ENCODE measurements at places on chromosomes 4 and X. TPM values are rescaled to one million over a fixed set of nuclear protein-coding genes. Genes with fewer than 3 reads are reported as not detected.

DNA sequence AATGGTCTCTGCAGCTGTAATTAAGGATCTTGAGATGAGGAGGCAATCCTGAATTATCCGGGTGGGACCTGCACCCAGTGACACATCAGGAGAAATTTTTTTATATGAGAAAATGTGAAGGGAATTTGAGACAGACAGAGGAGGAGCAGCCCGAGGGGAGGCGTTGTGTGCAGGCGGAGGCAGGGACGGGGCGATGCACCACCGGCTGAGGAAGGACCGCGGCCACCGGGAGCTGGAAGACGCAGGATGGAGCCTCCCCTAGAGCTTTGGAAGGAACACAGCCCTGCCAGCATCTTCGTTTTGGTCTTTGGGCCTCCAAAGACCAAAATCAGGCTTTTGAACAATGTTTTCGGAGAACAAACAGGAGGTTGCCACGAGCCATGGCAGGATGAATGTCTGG, 85.0 kb upstream of the ADRA2C start:
- DNase-seq, result peak; percentile 5

DNA sequence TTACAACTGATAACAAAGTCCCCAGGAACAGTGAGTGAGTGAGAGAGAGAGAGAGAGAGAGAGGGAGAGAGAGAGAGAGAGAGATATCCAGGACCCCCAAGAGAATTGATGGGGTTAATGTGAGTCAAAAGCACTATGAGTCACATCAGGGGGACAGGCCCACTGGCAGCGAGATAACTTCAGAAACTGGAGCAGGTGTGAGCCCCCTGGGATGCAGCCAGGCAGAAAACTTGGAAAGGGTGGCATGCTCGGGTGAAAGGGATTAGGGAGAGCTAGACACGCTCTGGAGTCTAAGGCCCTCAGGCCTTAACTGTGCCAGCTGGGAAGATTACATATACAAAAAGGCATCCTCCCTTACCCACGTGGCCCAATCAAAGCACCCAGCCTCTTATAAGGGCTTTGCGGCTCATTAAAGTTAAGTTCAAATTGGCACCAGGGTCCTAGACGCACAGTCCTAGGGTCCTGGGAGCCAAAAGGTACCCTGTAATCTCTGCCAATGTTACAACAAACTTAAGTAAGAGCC, 841 bp downstream of the ACOT9 start:
- DNase-seq, result no peak

DNA sequence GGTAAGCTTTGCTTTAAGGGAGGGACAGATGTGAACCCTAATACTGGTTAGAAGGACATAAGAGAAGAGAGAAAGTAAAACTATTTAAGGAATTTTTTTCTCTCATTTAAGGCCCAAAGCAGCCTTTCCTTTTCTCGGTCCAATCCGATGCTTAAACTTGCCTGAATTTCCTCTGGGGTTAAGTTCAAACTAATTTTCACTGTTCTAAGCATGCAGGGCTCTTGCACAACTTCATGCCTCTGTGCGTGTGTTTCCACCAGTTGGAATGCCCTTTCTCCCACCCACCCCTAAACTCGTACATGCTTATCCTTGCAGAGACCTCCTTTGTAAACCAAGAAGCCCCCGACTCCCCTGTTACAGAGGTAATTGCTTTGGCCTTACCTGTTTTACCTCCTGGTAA, 204.7 kb downstream of the CBR4 start:
- no peak for DNase-seq

The UGT8 gene
- not detected for total RNA-seq

The SPIN2A gene
- 0.22 TPM for total RNA-seq

- no peak for DNase-seq
Observed at GRCh38 chr4:53709693-53710092, 118.4 kb upstream of the LNX1 start.

GRCh38 chr4:171118091-171118490, 695.1 kb upstream of the GALNTL6 start:
- no peak for DNase-seq

- no peak for DNase-seq
Observed at GRCh38 chr4:1166509-1167243, 5.7 kb downstream of the SPON2 start.

DNA sequence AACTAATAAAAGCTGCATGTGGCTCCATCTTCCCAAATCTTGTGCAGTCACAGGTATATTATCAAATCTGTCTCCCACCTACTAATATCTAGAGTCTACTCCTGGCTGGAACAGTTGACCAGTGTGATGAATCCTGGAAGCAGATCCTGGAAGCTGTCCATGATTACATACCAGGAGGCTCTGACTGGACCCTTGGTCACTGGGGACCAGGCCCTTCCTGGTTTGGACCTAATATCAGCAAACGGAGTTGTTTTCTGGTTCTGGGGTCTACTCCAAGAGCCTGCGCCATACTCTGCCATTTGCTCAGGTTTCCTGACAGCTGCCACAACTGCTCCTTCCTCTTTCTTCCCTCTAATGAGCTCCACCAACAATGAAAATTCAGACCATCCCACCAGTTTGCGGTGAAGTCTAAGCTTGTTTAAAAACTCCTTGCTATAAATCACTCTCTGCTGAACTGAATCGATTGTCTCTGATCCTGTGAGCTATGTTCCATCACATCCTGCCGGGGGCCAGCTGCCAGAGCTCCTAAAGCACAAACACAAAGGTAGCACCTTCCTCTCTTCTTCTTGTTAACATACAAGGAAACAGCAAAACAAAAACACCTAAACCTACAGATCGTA, 114.2 kb downstream of the PALLD start:
- no peak for DNase-seq

DNA sequence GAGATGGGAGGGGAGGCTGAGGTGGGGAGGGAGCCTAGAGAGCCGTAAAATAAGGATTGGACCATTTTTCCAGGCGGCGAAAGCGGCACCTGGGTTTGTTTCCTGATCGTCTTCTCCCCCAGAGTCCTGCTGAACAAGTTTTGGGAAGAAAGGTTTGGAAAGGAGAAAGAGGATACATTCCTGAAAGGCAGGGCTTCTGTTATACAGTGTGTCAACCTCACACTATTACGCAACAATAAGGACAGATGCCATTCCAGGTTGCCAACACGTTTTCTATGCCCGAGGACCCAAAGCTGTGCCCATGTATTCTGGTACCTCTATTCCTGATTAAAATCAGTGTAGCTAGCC, 658 bp downstream of the SCOC start:
- no peak for DNase-seq

- no peak for DNase-seq
Observed at GRCh38 chrX:96971812-96972211, 88.1 kb downstream of the RPA4 start.

GRCh38 chr4:133154725-133155124, 5.6 kb downstream of the PCDH10 start:
- DNase-seq, result no peak

The AKAP14 gene
- not detected for total RNA-seq

- no peak for DNase-seq
Observed at GRCh38 chr4:98838977-98839618, 89.8 kb downstream of the EIF4E start.

The DUX4 gene
- total RNA-seq, result not detected

The SLITRK2 gene
- total RNA-seq, result 0.35 TPM

DNA sequence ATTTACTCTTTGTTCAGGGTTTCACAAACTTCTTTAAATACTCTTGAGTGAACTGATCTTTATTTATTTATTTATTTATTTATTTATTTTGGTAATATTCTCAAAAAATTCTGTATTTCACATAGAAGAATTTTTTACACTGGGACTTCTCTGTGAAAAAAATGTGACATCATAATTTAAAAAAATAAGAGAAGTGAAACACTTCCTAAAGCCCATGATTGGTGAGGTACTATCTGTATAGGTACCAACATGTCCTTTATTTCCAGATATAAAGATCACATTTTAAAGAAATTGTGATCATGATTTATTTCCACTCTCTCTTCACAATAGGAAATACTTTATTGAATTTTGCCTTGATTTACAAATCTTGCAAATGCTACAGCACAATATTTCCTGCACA, 497.1 kb downstream of the FAT4 start:
- DNase-seq, result no peak

The ATP5ME gene
- total RNA-seq, result 1,162 TPM

DNA sequence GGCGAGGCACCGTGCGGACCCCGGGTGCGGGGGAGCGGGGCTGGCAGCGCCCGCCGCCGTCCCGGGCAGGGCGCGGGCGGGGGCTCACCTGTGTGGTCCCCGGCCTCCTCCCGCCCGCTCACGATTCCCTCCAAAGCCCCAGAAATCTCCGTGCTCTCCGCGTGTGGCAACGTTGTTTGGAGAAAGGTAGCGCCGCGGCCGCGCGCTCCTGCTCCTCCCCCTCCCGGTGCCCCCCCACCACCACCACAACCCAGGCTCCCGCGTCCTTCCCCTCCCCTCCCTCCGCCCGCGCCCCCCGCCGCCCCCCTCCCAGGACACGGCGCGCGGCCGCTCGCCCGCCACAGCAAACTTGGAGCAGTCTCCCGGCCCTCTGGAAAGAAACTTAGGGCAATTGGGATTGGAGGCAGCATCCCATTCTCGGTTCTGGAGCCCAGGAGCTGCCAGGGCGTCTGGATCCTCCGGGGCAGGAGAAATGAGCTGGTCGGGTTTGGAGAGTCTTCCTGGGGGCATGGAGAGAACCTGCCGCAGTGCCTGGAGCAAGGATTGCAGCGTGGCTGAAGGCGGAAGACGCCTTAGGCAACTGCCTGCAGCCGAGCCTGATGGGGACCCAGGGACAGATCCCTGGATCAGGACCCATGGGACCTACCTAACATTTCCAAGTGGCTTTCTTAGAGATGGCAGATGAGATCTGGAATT, 855 bp downstream of the KLF3 start:
- peak; percentile 77 for DNase-seq

DNA sequence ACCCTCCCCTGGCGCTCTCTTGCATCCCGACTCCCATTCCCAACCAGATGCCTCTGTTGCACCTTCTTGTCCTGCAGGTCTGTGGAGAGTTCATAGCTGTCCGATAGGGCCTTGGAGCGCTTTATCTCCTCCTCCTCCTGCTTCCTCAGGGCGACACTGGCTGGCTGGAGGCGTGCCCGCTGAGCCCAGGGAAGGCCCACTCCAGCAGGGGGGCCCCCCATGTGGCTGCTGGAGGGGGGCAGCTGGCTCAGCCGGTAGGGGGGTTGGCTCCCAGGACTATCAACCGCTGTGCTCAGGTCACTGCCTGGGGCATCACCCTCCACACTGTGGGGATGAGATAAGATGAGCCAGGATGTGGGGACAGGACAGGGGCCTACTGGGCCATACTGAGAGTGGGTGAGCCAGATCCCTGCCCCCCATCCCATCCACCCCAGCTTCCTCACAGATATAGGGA, 25.6 kb downstream of the IQSEC2 start:
- DNase-seq, result no peak

GRCh38 chrX:38041237-38041636, 34.9 kb downstream of the SYTL5 start:
- DNase-seq, result no peak

GRCh38 chr4:96073461-96073860, 233.6 kb downstream of the PDHA2 start:
- no peak for DNase-seq

The SYN1 gene
- total RNA-seq, result 11.1 TPM

DNA sequence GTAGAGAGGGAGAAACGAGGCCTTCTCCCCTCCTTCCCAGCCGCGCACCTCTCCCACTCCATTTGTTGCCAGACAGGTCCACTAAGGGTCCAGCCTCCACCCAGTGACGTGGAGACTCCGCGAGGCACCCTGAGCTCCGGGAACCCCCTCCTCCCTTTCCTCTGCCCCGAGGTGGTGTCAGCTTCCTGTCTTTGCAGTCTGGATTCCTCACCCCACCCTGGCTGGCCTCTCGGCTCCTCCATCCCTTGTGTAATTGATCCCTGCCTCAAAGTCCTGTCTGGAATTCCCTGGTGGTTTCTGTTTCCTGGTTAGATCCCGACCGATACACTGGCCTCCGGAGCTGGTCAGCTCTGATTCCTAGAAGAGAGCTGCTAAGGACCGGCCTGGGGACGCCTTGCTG, 105.9 kb upstream of the SCOC start:
- no peak for DNase-seq

The SLC9B1 gene
- 0.95 TPM for total RNA-seq

The CENPVL1 gene
- total RNA-seq, result not detected

The EFHC2 gene
- 17.5 TPM for total RNA-seq

The PGRMC1 gene
- 21.9 TPM for total RNA-seq

DNA sequence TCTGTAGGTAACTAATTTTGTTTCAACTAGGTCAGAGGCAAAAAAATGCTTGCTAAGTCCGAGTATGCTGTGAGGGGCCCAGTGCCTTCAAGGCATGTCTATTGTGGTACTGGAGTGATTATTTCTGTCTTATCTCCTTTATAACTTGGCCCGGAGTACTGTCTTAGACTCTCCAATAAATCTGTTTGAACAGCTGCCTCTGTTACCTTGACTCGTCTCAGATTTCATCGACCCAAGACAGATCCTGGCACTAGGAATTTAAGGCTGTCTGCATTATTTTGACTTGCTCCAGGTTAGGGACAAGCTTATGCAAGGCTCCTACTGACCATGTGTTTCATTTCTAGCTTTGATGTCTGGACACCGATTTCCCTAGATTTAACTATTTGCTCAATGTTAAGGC, 41.1 kb upstream of the NKAP start:
- DNase-seq, result no peak

All from Right ventricle myocardium inferior (tissue), 1 donor.